ENCODE measurements at places on chromosomes 1 and 21.

DNA sequence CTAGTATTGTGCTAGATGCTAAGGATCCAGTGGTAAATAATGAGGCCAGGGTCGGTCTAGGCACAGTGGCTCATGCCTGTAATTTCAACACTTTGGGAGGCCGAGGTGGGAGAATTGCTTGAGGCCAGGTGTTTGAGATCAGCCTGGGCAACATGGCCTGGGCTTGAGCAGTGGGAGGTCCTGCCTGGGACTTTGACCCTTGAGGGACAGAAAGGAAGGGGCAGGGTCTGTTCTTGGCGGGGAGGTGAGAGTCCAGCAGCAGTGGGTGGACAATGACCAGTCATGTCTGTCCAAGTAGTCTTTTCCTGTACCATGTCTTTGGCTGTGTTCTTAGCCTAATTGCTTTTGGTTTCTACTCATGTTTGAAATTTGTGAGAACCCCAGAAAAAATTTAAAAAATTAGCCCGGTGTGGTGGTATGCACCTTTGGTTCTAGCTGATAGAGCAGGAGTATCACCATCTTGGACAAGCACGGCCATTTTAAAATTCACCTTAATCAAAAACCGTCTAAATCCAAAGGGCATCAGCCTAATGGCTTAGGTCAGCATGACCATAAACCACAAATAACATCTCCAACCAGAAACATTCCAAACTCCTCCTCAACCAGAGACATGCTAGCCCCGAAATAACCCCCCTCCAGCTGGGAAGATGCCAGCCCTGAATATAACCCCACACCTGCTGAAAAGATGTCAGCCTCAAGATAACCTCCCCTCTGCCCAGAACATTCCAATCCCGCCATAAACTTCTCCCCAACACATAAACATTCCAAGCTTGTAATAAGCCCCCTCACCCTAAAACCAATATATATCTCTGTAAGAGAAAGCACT is 6.8 kb upstream of the AK2 start:
- DNase-seq = no peak

- peak; percentile 33 for DNase-seq
These were observed 655 bp downstream of the COL6A1 start for GRCh38 chr21:45982092-45982757.

- DNase-seq = peak; percentile 94
These were observed 4.5 kb downstream of the TTC24 start for GRCh38 chr1:156583821-156584622.

GRCh38 chr1:175881246-175881976 is 138.0 kb upstream of the TNR start:
- DNase-seq = no peak

GRCh38 chr1:85495556-85495955 is 30.6 kb upstream of the DDAH1 start:
- DNase-seq = peak; percentile 14

DNA sequence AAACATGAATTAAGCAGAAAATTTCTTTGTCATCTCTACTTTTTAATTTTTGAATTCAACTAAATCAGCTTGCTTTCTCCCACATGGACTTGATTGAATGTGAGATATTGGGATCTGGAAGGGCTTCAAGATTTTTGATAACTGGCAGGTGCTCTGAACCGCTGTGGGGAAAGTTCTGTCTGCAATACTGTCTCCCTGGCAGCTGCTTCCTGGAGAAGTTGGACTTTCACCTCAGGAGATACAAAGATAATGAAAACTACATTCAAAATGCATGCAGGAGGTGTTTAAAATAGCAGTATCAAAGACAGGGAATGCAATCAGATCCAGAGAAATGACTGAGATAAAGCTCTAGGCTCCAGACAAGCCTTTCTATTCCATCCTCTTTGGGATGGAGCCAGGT is 338.3 kb downstream of the NEGR1 start:
- DNase-seq = no peak

- DNase-seq = no peak
These were observed 15.4 kb downstream of the LMNA start for GRCh38 chr1:156129687-156130577.

DNA sequence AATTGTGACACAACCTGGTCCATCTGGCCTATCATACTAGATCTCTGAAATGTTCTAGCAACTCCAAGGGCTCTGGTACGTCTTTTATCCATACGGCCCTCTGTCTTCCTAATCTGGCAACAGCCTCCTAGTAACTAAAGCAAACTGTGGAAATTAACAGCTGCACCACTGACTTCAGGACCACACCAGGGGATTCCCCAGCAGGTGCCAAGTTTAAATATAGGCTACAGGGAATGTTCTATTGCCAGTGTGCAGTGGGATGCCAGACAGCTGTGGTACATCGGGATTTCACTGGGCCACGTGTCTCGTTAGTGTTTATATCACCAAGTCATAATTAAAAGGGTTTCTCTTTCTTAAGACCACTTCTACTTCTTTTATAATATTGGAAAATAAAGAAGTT is 94.3 kb downstream of the RGS2 start:
- no peak for DNase-seq

Data from D721Med (cell line).